ENCODE measurements at places on chromosomes 2 and 18. TPM values are rescaled to one million over a fixed set of nuclear protein-coding genes. Genes with fewer than 3 reads are reported as not detected.

Gene EFR3B
- total RNA-seq = 0.09 TPM

Gene WIPF1
- total RNA-seq = 6.0 TPM

Gene POTEJ
- not detected for total RNA-seq

Gene SRD5A2
- total RNA-seq = not detected

Gene FOXD4L1
- 0.63 TPM for total RNA-seq

Gene CRYGC
- not detected for total RNA-seq

Gene TXNL4A
- 245 TPM for total RNA-seq

Gene ALPP
- total RNA-seq = 0.35 TPM

Gene CFC1
- not detected for total RNA-seq

Gene PDE1A
- 0.15 TPM for total RNA-seq

Gene SIX2
- 1.2 TPM for total RNA-seq

Gene MAPRE2
- total RNA-seq = 7.7 TPM

Gene SLC5A7
- total RNA-seq = not detected

Gene UGT1A4
- total RNA-seq = 0.12 TPM

Gene CAPN13
- not detected for total RNA-seq

Gene GULP1
- total RNA-seq = 9.3 TPM

Gene ONECUT2
- 0.49 TPM for total RNA-seq

Gene PARD3B
- 11.6 TPM for total RNA-seq

Gene SLC11A1
- total RNA-seq = 0.09 TPM

Gene CTAGE1
- total RNA-seq = not detected

Gene PSME4
- total RNA-seq = 65.2 TPM

Gene STPG4
- total RNA-seq = 0.83 TPM

Gene SPAG16
- 11.5 TPM for total RNA-seq
